ENCODE measurements at places on chromosomes 2 and 18. TPM values are rescaled to one million over a fixed set of nuclear protein-coding genes. Genes with fewer than 3 reads are reported as not detected.
A peak's percentile ranks its signal among the peaks of the same experiment; 100 is the strongest.

Gene DPP10
- 1.3 TPM for total RNA-seq

Gene GPAT2
- total RNA-seq: not detected

DNA sequence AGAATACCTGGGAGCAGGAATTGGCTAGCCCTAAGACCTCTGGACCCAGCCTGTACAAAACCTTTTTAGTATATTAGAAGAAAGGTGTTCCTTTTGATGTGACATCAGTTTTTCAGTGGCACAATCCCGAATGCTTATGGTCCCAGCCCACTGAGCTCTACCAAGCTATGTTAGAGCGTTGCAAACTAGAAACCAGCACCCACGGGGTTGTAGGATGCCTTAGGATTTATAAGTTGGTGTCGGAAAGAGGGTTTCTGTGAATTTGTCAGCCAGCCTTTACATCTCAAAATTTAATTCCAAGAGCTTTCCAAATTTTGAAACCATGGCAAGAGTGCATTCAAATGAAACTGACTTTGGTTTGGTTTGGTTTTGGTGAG is 499 bp upstream of the LMAN1 start:
- H3K4me1 ChIP-seq: peaks cover 12% of the 10 kb centered on the region
- DNase-seq: no peak
- no peak overlapping the region for H3K27ac ChIP-seq
- H3K27me3 ChIP-seq: peaks cover 2% of the 10 kb centered on the region

GRCh38 chr2:32798829-32799228 is 147.9 kb upstream of the LTBP1 start:
- H3K27ac ChIP-seq: no peak overlapping the region
- no peaks in the 10 kb centered on the region for H3K27me3 ChIP-seq
- DNase-seq: peak; percentile 25
- no peak overlapping the region for H3K4me3 ChIP-seq

DNA sequence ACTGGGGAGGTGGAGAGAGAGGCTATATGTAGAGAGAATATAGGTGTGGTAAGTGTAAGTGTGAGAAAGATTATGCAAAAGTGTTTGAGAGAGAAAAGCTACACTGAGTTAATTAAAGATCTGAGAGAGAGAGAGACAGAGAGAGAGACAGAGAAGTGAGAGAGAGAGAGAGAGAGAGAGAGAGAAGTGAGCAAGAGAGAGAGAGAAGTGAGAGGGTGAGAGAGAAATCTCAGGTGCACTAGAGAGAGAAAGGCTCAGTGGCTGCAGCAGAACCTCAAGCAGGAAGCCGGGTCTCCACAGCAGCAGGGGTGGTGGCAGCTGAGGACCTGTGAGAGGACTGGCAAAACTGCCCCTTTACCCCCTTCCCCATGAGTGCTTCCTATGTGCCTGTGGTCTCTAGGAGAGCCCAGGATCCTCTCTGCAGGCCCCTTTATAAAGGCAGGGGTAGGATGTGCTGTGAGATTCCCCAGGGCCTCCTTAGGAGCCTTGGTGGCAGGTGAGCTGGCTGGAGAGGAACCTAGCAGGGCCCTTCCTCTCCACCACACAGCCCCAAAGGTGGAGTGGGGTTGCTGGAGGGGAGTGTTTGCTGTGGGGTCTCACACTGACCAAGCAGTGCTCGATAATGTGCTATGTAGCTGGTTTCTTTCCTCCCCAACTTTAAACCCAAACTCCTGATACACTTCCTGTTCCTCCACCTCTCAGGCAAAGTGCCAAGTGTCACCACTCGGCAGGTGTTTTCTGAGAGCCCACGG is 52.6 kb downstream of the SLC4A5 start:
- no peak overlapping the region for H3K27ac ChIP-seq
- DNase-seq: no peak
- peaks cover 2% of the 10 kb centered on the region for H3K27me3 ChIP-seq
- no peaks in the 10 kb centered on the region for H3K4me1 ChIP-seq
- H3K36me3 ChIP-seq: no peaks in the 10 kb centered on the region

- H3K36me3 ChIP-seq: no peaks in the 10 kb centered on the region
- no peak for DNase-seq
- no peak overlapping the region for H3K27ac ChIP-seq
Measured at GRCh38 chr2:165567273-165567672, 97.8 kb downstream of the CSRNP3 start.

GRCh38 chr2:58044145-58044544 is 2.5 kb upstream of the VRK2 start:
- H3K4me1 ChIP-seq: peaks cover 16% of the 10 kb centered on the region
- no peaks in the 10 kb centered on the region for H3K27me3 ChIP-seq
- H3K36me3 ChIP-seq: no peaks in the 10 kb centered on the region
- no peak for DNase-seq
- no peak overlapping the region for H3K27ac ChIP-seq

DNA sequence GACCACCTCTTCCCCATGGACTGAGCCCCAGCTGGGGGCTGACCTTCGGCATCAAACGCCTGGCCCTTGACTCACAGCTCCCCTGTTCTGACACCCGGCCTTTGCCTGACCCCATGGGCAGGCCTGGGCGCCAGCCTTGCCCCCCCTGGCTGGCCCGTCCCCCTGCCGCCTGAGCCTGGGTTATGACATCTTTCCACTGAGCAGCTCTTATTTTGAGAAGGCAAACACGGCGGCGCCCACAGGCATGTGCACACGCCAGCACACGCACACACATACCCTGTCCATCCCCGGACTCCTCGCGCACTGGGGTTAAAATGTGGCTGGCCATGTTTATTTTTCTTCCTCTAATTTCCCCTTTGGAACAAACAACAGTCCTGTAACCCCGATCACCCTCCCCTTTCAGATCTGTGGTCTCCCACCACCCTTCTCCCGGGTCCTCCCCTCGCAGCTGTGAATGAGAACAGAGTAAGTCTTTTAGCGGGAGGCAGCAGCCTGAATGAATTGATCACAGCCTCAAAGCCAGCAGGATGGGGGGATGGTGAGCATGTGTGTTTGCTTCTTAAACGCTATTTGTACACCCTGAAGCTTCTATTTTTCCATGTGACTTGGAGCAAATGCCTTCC is 11.8 kb upstream of the ATOH8 start:
- peaks cover 45% of the 10 kb centered on the region for H3K4me1 ChIP-seq
- no peaks in the 10 kb centered on the region for H3K27me3 ChIP-seq
- H3K27ac ChIP-seq: peak overlapping the region; percentile 81
- DNase-seq: peak; percentile 93
- H3K36me3 ChIP-seq: no peaks in the 10 kb centered on the region
